A549 (cell line): ENCODE measurements at places on chromosomes 4 and X. TPM values are rescaled to one million over a fixed set of nuclear protein-coding genes. Genes with fewer than 3 reads are reported as not detected.

GRCh38 chr4:62342346-62342745 lies 1142.2 kb downstream of the ADGRL3 start:
- no peak for DNase-seq

The EDNRA gene
- 0.09 to 0.17 TPM (median 0.16 TPM) in 3 replicates for polyA plus RNA-seq

The SPANXC gene
- 0.39 to 0.55 TPM in 2 of 3 replicates, not detected in the other for polyA plus RNA-seq

DNA sequence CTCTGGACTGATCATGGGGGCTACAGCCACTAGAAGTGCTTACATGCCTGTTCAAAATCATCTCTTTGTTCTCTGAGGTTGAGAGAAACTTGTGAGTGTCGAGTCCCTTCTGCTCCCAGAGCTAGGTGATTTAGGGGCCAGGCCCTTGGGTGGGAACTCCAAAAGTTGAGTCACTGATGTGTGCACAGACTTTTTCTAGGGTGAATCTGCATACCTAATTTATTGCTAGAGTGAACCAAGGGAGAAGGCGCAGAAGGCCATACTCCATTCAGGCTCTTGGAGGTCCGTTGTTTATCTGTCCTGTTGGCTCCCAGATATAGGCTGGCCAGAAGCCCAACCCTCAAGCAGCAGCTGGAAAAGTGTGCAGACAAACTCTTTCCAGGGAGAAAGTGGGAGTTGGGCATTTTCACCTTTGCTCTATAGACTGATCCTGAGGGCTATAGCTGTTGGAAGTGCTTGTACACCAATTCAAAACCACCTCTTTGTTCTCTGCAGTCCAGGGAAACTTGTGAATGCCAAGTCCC lies 80.8 kb upstream of the ARX start:
- no peak for DNase-seq

DNA sequence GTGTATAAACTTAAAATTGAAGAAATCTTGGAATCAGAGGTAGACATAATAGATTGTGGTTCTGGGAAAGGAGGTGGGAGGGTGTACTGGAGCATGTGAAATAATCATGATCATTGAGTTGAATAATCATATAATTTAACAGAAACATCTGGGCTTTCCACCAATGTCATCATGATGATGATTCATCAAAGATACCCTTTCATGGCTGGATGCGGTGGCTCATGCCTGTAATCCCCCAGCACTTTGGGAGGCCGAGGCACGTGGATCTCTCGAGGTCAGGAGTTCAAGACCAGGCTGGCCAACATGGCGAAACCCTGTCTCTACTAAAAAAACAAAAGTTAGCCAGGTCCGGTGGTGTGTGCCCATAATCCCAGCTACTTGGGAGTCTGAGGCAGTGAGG lies 6.7 kb upstream of the RUFY3 start:
- DNase-seq: no peak
